ENCODE measurements at places on chromosomes 2 and 18. TPM values are rescaled to one million over a fixed set of nuclear protein-coding genes. Genes with fewer than 3 reads are reported as not detected.

ANTXR1 gene
- total RNA-seq: 1.5 TPM

DNA sequence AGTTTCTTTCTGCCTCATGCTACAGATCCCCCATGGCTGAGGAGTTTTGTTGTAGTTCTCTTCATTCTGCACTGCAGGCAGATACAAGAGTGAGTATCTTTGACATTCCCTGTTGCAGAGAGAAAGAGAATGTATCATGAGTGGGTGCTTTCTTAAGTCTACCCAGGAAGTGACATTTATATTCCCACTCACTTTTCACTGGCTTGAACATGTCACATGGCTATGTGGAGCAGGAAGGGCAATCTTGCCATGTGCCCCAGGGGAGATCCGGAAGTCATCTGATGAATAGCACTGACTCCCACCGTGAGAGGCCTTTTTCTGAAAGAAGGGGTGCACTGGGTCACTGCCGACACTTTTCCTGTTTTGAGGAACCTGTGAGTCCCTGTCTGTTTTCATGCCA is 66.4 kb upstream of the BOD1L2 start:
- no peak for DNase-seq

- DNase-seq: no peak
Observed at GRCh38 chr18:50275503-50276036, 5.8 kb downstream of the MBD1 start.

GRCh38 chr18:11366410-11366809 is 217.0 kb upstream of the PIEZO2 start:
- no peak for DNase-seq

- no peak for DNase-seq
Observed at GRCh38 chr2:128435576-128436478, 117.2 kb upstream of the HS6ST1 start.

GRCh38 chr18:68607852-68608251 is 107.1 kb downstream of the TMX3 start:
- DNase-seq: no peak

- DNase-seq: no peak
Observed at GRCh38 chr2:104734937-104735586, 118.9 kb upstream of the POU3F3 start.

DNA sequence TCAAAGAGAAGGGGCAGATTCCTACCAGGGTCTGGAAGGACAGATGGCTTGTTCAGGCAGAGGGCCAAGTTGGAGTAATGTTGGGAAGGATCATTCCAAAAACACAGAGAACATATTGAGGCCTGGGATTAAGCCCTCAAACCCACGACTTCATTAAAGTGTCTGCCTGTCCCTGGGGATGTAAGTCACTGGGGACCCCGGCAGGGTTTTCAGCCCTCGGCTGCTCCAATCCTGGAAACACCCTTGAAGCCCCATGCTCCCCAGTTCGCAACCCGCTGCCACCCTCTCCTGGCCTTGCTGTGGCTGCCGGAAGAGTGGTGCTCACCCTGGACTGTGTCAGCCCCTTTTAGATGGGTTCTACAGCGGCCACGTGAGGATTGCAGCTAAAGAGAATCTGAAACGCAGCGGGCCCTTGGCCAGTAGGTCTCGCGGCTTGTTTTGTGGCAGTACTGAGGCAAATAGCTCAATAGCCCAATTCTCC is 79.9 kb downstream of the EPAS1 start:
- no peak for DNase-seq

KRTCAP3 gene
- total RNA-seq: 29.1 TPM

DNA sequence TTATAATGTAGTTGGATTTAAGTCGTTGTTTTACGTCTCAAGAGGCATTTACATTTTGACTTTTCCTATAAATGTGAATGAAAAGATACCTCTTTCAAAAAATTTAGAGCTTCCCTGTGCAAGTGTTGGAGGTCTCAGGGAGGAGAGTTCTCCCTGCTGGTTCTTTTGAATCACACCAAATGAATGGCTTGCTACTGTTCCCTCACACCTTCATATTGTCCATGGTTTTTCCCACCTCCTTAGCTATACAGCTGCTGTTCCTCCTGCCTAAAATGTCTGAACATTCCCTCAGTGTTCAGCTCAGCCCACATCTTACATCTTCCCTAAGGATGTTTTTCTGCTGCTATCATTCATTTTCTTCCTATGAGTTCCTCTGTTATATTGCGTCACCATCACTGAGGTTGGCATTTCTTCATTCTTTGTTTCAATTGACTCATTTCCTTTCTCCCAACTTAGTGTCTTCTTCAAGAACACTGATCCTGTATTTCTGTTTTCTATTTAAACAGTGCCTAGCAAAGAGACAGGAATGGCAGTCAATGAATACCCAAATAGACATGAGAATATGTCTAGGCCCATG is 46.0 kb downstream of the COX7A2L start:
- DNase-seq: peak; percentile 96

CDK15 gene
- total RNA-seq: 0.26 TPM

CHRNA1 gene
- total RNA-seq: not detected

THSD7B gene
- not detected for total RNA-seq

- DNase-seq: peak; percentile 55
Observed at GRCh38 chr2:26735097-26735496, 29.0 kb upstream of the SLC35F6 start.

GRCh38 chr2:11875481-11875880 is 129.0 kb downstream of the LPIN1 start:
- DNase-seq: no peak

MARS2 gene
- total RNA-seq: 6.6 TPM

DNA sequence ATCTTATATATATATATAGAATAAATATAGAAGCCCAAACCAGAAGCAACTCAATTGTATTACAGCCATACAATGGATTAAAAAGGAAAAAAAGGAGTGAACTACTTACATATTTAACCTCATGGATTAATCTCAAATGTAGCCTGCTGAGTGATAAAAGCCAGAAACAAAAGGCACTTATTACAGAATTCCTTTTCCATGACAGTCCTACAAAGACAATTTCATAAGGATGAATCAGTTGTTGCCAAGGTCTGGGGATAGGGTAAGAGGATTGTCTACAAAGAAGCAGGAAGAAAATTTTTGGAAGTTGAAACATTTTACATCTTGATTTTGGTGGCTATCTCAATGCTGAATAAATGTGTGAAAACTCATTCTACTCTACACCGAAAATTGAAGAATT is 103.9 kb upstream of the DCC start:
- peak; percentile 64 for DNase-seq

GRCh38 chr2:12588986-12589385 is 127.8 kb upstream of the TRIB2 start:
- no peak for DNase-seq

CD207 gene
- not detected for total RNA-seq

- peak; percentile 20 for DNase-seq
Observed at GRCh38 chr2:199460101-199460671, 2.4 kb upstream of the SATB2 start.

DNA sequence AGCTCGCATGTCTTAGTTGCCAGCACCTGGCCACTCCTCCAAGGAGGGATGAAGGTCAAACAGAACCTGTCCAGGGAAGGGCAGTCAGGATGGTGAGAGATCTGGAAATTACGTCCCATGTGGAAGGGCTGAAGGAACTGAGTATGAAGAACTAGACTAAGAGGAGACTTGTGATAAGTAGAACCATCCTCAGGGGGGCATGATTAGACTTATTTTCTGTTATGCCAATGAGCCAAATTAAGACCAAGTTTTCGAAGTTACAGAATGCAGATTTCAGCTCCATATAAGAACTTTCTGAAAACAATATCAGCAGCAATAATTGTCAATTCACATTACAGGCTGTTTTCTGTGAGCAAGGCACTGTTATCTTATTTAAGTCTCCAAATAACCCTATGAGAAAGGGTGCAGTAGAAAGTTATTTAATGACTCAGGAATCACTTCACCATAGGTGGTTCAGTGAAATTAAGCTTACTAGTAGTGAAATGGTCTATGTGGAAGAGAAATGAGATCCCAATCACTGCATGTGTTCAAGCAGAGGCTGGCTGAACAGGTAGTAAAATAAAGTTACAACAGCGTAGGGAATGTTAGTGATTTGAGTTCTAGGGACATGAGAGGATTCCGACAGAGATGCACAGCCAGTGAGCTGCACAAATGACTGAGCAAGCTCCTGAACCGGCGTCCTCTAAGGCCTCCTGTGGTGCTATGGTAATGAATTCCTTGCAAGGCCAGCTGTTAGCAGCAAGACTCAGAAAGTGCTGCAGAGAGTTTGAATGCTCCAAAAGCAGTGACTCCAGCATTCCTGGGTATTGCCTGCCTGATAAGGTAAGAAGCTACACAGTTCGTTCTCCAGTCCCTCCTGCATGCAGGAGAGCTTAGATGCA is 4.5 kb upstream of the DYM start:
- no peak for DNase-seq

DNA sequence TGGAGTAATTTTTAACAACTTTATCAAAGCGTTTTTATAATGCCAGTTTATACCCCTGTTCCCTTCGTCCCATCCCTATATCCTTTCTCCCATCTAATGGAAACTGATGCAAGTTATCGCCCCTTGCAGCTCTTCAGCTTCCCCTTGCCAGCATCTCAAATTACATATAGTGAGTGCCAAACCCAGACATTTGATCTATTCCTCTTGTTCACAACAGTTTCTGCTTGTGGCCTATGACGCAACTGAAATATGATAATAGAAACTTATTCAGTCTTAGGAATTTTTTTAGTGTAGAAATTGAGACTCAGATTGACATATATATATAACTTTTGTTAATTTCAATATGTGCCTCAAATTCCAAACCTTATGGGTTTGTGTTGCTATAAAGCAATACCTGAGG is 562.2 kb upstream of the VWC2L start:
- DNase-seq: peak; percentile 48

FBXO48 gene
- total RNA-seq: 0.26 TPM

GRCh38 chr2:26281226-26281625 is 36.5 kb downstream of the HADHB start:
- DNase-seq: peak; percentile 82

NTSR2 gene
- total RNA-seq: not detected

- peak; percentile 85 for DNase-seq
Observed at GRCh38 chr2:203675086-203675485, 31.4 kb upstream of the CD28 start.

LDLRAD4 gene
- not detected for total RNA-seq

ITPRIPL1 gene
- 1.6 TPM for total RNA-seq

GRCh38 chr2:108594132-108594981 is 60.1 kb downstream of the LIMS1 start:
- DNase-seq: peak; percentile 94

GRCh38 chr2:62199392-62200125 is 3.6 kb downstream of the B3GNT2 start:
- DNase-seq: peak; percentile 45

UGT1A6 gene
- 43.0 TPM for total RNA-seq

- peak; percentile 78 for DNase-seq
Observed at GRCh38 chr18:2459886-2460285, 111.4 kb downstream of the METTL4 start.

DNA sequence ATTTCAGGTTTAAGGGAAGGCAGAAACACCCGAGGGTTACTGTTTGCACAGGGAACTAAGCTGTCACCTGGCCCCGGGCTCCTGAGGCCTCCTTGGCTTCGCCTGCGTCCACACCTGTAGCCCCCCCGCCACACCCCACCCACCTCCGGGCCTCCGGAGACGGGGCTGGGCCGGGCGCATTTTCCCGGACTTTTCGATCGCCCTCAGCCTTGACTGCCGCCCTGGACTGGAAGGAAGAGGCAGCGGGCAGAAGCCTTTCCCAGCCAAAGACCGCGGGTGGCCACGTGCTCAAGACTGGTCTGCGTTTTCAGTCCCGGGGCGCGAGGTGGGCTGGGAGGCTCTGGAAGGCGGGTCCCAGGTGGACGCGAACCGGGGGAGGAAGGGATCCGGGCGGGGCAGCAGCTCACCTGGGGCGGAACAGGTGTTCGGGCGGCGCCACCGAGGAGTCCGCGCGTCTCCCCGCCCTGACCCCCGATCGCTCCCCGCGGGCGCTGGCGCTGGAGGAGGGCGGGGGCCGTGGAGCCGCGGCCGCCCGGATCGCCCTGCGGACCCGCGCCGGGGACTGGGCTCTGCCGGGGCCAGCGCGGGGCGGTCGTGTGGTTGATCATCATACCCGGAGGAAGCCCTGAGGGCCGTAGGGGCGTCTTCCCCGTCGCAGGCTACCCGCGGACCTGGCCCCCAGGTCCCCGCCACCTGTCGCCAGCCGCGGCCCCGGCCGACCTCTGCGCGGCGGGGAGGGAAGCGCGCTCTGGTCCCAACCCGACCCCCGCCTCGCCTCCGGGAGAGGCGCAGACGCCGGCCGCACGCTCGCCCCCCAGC is 3.2 kb downstream of the ID2 start:
- DNase-seq: no peak

RUFY4 gene
- not detected for total RNA-seq

- DNase-seq: no peak
Observed at GRCh38 chr18:61697306-61697909, 195.4 kb downstream of the RNF152 start.

KCNF1 gene
- not detected for total RNA-seq

GRCh38 chr2:201233812-201234662 is 26.3 kb upstream of the CASP8 start:
- DNase-seq: no peak

GRCh38 chr2:233824373-233824772 is 30.0 kb downstream of the HJURP start:
- DNase-seq: no peak

- peak; percentile 67 for DNase-seq
Observed at GRCh38 chr2:85935746-85936208, 47.0 kb upstream of the ST3GAL5 start.

GRCh38 chr2:57396355-57397098 is 650.1 kb upstream of the VRK2 start:
- DNase-seq: no peak

CNDP1 gene
- total RNA-seq: not detected

IL36A gene
- total RNA-seq: 6.3 TPM

KLHL29 gene
- total RNA-seq: 5.0 TPM

Data from bronchial epithelial cell (primary cell).